ENCODE measurements at places on chromosomes 7 and 10. TPM values are rescaled to one million over a fixed set of nuclear protein-coding genes. Genes with fewer than 3 reads are reported as not detected.

DNA sequence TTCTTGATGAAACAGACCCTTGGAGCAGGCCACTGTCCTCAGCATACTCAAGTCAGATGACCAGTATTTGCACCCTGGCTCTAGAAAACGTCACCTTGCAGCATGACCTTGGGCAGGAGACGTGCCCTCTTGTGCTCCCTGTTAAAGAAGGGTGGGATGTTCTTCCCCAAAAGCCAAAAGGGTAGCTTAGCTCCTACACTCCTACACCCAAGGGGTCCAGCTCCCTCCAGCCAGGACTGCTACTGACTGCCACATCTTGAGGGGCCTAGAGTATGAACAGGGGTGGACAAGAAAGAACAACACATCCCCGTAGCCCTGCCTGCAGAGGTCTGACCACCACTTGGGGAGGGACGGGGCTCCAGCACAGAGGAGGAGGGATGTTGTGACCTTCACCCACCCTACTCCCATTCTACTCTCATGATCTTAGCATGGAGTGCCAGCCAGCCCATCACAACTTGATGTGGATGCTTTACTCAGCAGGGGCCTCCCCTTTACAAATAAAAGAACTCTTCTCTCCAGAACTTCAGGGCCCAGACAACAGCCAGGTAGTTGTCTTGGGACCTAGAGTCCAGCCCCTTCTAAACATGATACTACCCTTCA lies 165.3 kb upstream of the ZMIZ1 start:
- H3K36me3 ChIP-seq, result no peaks in the 10 kb centered on the region
- peak; percentile 34 for DNase-seq
- no peaks in the 10 kb centered on the region for H3K27me3 ChIP-seq
- peaks cover 6% of the 10 kb centered on the region for H3K4me1 ChIP-seq

GRCh38 chr10:3625959-3626751 lies 158.9 kb downstream of the KLF6 start:
- peaks cover 5% of the 10 kb centered on the region for H3K4me1 ChIP-seq
- H3K4me3 ChIP-seq, result no peak overlapping the region
- H3K36me3 ChIP-seq, result no peaks in the 10 kb centered on the region
- no peaks in the 10 kb centered on the region for H3K27me3 ChIP-seq
- no peak for DNase-seq
- H3K27ac ChIP-seq, result no peak overlapping the region

DNA sequence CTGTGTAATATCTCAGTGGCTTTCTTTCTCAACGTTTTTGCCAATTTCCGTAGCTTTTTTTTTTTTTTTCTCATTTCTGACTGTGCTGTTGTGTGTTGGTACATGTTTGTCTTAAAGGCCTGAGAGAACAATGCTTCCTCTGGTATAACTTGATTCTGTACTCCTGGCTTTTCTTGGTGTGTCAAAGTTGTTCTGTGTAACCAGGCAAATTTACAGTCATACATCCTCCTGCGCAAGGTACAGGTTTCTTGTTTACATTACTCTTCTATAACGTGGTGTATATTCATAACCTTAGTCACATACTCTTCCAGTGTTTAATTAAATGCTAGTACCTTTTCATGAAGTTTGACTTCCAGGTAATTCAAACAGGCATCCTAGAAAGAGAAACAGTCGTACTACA lies 8.3 kb upstream of the ARHGAP12 start:
- no peak for DNase-seq
- H3K4me1 ChIP-seq, result peaks cover 14% of the 10 kb centered on the region
- no peaks in the 10 kb centered on the region for H3K27me3 ChIP-seq

GRCh38 chr7:22302193-22302592 lies 54.8 kb downstream of the RAPGEF5 start:
- DNase-seq, result no peak
- H3K27ac ChIP-seq, result no peak overlapping the region
- no peaks in the 10 kb centered on the region for H3K4me1 ChIP-seq
- peaks cover 18% of the 10 kb centered on the region for H3K36me3 ChIP-seq
- H3K27me3 ChIP-seq, result no peaks in the 10 kb centered on the region

DNA sequence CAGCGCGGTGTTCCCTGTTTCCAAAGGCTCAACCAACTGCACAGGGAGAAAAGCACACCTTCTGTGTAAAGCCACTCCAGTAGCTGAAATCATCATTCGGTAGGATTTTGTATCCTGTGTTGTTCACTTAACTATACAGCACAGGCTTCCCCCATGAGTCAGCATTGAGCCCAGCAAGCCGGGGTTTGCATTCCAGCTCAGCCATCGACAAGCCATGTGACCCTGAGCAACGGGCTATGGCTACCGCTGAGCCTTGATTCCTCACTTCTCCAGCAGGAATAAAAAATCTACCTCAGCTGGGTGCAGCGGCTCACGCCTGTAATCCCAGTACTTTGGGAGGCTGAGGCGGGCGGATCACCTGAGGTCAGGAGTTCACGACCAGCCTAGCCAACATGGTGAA lies 44.1 kb upstream of the ATP6V0A4 start:
- no peak overlapping the region for H3K4me3 ChIP-seq
- no peaks in the 10 kb centered on the region for H3K4me1 ChIP-seq
- no peak for DNase-seq
- no peaks in the 10 kb centered on the region for H3K27me3 ChIP-seq

DNA sequence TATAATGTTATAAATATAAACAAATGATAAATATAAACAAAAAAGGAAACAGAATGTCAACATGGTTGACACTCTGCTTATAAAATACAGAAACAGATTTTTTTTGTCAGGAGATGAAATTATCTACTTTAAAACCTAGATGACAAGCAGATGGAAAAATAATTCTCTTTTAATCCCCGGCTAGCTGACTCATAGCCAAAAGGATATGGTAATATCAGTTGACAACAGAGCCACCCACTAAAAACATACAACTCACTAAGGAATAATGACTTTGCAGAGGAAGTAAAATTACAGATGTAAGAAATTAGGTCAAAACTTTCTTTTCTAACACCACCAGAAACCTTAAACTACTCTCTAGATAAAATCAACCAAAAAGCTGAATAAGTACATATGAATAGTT lies 131.1 kb upstream of the ABCB5 start:
- H3K4me3 ChIP-seq, result no peak overlapping the region
- no peaks in the 10 kb centered on the region for H3K36me3 ChIP-seq
- DNase-seq, result no peak

DNA sequence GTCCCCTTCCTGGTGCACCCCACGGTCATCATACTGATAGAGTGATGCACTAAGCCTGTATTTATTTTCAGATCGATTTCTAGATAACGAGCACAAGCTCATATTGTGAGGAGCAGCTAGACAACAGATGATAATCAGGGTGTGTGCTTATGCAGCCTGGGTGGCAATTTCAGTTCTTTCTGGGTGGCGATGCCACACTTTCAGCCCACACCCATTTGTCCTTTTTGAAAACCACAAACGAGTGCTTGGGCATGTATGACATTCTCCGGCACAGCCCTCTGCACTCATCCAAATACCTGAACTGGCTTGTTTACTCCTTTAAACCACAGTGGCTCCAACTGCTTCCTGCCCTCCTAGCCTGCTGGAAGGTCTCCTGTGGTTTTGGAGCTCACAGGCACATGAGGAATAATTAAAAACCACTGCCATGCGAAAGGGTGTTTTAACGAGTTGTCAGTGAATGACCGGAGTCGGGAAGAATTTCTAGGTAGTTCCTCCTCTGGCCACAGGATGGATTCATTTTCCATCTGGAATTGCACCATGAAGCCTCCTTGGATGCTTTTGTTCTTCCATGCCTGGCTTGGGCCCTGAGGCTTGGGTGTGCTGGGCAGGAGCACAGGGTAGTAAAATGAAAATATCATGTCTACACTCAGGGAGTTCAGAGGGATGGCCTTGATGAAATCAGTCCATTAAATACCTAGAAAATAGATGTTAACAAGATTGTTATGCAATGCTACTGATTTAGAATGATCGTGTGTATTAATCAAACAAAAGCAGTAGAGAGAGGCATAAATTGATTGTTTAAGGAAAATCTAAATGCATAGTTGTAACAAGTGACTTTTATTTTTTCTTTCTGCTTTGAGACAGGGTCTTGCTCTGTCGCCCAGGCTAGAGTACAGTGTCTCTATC lies 52.4 kb upstream of the ITGB1 start:
- peak overlapping the region; percentile 55 for H3K27ac ChIP-seq
- no peak for DNase-seq
- no peaks in the 10 kb centered on the region for H3K27me3 ChIP-seq
- peaks cover 39% of the 10 kb centered on the region for H3K4me1 ChIP-seq

GRCh38 chr7:3453398-3453797 lies 152.3 kb downstream of the SDK1 start:
- H3K36me3 ChIP-seq, result no peaks in the 10 kb centered on the region
- no peaks in the 10 kb centered on the region for H3K4me1 ChIP-seq
- no peak overlapping the region for H3K27ac ChIP-seq
- no peaks in the 10 kb centered on the region for H3K27me3 ChIP-seq
- no peak overlapping the region for H3K4me3 ChIP-seq

DNA sequence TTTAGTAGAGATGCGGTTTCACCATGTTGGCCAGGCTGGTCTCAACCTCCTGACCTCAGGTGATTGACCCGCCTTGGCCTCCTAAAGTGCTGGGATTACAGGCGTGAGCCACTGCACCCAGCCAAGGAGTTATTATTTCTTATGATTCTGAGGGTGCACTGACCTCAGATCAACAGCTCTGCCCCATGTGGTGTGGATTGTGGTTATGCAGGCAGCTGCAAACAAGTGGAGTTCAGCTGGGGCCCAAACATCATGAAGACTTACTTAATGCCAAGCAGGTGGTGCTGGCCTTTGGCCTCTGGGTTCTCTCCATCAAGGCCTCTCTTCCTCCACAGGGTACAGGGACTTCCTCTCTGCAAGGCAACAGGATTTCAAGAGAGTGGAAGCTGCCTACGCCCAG lies 45.1 kb upstream of the OPTN start:
- no peaks in the 10 kb centered on the region for H3K27me3 ChIP-seq
- no peaks in the 10 kb centered on the region for H3K36me3 ChIP-seq
- H3K4me1 ChIP-seq, result peaks cover 9% of the 10 kb centered on the region
- H3K27ac ChIP-seq, result no peak overlapping the region

GRCh38 chr10:65723525-65723924 lies 1202.3 kb upstream of the LRRTM3 start:
- H3K36me3 ChIP-seq, result no peaks in the 10 kb centered on the region
- no peaks in the 10 kb centered on the region for H3K27me3 ChIP-seq
- H3K4me1 ChIP-seq, result no peaks in the 10 kb centered on the region
- DNase-seq, result no peak

DNA sequence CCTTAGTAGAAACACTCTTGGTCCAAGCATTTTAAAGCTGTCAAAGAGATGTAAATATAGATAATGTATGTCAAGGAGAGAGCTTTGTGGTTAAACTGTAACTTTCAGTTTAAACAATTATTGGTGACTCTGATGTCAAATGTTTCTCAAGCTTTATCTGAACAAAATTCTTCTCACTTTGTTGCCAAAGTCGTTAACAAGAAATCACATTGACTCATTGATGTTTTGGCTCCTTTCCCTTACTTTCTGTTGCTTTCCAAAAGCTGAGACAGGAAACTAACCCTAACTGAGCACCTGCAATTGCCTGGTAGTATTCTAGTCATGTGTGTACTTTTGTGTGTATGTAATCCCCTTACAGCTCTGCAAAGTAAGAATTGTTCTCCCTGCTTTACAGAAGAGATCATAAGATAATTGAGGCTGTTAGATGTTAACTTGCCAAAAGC lies 108.5 kb downstream of the CFTR start:
- H3K4me1 ChIP-seq, result no peaks in the 10 kb centered on the region
- no peaks in the 10 kb centered on the region for H3K27me3 ChIP-seq
- H3K36me3 ChIP-seq, result no peaks in the 10 kb centered on the region
- DNase-seq, result no peak
- H3K4me3 ChIP-seq, result no peak overlapping the region
- H3K27ac ChIP-seq, result no peak overlapping the region

GRCh38 chr10:126425489-126426065 lies 37.3 kb upstream of the ADAM12 start:
- no peaks in the 10 kb centered on the region for H3K4me1 ChIP-seq
- no peak overlapping the region for H3K4me3 ChIP-seq
- DNase-seq, result no peak
- H3K27ac ChIP-seq, result no peak overlapping the region
- H3K36me3 ChIP-seq, result no peaks in the 10 kb centered on the region
- no peaks in the 10 kb centered on the region for H3K27me3 ChIP-seq

GRCh38 chr10:2951235-2951835 lies 116.0 kb upstream of the PFKP start:
- no peak for DNase-seq
- H3K27me3 ChIP-seq, result peaks cover 4% of the 10 kb centered on the region
- H3K4me3 ChIP-seq, result no peak overlapping the region
- H3K4me1 ChIP-seq, result no peaks in the 10 kb centered on the region
- no peak overlapping the region for H3K27ac ChIP-seq

GRCh38 chr7:143347950-143348349 lies 14.6 kb downstream of the FAM131B start:
- DNase-seq, result no peak
- H3K4me3 ChIP-seq, result no peak overlapping the region
- no peak overlapping the region for H3K27ac ChIP-seq
- H3K27me3 ChIP-seq, result peaks cover 29% of the 10 kb centered on the region
- H3K36me3 ChIP-seq, result no peaks in the 10 kb centered on the region
- peaks cover 5% of the 10 kb centered on the region for H3K4me1 ChIP-seq

DNA sequence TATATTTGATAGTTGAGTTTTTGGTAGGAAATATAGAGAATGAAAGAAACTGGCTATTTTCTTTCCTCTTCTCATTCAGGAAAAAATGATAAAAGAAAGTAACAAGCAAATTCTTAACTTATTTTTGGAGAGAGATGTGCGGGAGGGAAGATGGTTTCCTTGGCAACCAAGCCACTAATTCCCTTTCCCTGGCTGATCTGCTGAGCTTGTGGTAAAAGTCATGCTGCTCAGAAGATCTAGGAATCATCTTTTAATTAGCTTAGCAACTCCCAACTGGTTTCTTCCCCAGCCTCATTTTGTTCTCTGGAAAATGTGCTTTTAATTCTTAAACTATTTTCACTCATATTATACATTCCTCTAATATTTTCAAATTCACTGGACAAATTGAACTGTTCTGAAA lies 11.8 kb downstream of the UROS start:
- DNase-seq, result no peak
- H3K4me1 ChIP-seq, result no peaks in the 10 kb centered on the region
- no peaks in the 10 kb centered on the region for H3K27me3 ChIP-seq
- no peak overlapping the region for H3K4me3 ChIP-seq

DNA sequence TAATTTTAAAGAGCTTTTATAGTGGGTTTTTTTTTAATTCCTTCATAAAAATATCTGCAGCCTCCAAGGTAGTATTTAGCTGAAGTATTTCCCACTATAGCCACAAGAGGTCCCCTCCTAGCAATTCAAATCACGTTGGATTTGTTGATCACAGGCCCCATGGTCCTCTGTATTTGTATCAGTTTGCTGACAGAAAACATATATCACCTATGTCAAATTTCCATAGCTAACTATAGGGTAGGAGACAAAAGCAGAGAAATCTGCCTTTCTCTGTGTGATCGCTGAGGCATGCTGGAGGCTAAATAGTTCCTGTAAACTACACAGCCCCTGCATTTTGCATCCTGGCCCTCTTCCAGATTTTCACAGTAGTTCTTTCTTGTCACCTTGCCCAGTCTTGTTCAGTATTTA lies 1.7 kb upstream of the CTNNA3 start:
- no peaks in the 10 kb centered on the region for H3K4me1 ChIP-seq
- no peak overlapping the region for H3K4me3 ChIP-seq
- no peak overlapping the region for H3K27ac ChIP-seq
- peaks cover 4% of the 10 kb centered on the region for H3K27me3 ChIP-seq
- DNase-seq, result no peak

CLDN3 gene
- total RNA-seq, result 8.8 TPM

INSYN2A gene
- total RNA-seq, result not detected
